ENCODE measurements at places on chromosomes 1 and 21.
A peak's percentile ranks its signal among the peaks of the same experiment; 100 is the strongest.

GRCh38 chr1:7232441-7233236 is 447.4 kb downstream of the CAMTA1 start:
- no peak for DNase-seq

GRCh38 chr1:15627343-15627988 is 10.2 kb downstream of the DDI2 start:
- no peak for DNase-seq

GRCh38 chr1:29626726-29627125 is 390.4 kb downstream of the PTPRU start:
- DNase-seq, result no peak

GRCh38 chr1:175576865-175577264 is 166.5 kb downstream of the TNR start:
- DNase-seq, result no peak

- DNase-seq, result no peak
Measured at GRCh38 chr1:47424336-47424982, 8.4 kb downstream of the FOXE3 start.

DNA sequence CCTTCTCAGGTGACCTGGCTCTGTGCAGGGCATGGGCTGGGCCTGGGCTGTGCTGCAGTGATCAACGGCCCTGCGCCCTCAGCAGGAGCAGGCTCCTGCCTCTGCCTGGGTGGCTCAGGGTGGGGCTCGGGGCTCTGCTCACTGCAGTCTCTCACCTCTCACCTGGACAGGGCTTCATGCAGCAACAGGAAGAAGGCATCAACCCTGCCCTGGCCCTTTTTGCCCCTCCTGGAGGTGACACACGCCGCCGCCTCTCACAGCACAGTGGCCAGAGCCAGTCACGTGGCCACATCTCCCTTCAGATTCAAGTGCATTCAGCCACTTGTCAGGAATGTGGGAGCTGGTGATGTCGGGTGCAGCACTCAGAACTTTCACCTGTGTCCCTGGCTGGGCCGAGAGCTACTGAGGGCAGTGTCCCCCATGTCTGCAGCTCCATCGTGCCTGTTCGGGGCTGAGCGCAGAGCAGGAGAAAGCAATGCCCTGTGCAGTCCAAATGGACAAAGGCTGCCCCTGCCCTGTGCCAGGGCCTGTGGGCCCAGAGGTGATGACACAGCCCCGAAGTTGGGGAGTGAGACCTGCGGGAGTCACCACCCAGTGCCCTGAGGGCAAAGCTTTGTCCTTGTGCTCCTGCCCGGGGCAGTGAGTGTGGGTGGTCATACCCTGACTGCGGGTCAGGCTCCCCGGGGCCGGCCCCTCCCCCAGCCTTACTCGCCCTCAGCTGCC is 314.0 kb downstream of the PTPRU start:
- DNase-seq, result no peak

DNA sequence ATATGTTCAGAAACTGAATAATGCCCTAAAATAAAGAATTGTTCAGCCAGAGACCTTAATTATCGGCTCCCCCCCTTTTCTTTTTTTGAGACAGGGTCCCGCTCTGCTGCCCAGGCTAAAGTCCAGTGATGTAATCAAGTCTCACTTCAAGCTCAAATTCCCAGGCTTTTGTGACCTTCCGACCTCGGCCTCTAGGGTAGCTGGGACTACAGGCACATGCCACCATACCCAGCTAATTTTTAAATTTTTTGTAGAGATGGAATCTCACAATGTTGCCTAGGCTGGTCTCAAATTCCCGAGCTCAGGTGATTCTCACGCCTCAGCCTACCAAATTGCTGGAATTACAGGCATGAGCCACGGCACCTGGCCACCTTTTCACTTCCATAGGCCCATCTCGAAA is 26.5 kb downstream of the TMCO1 start:
- DNase-seq, result no peak

DNA sequence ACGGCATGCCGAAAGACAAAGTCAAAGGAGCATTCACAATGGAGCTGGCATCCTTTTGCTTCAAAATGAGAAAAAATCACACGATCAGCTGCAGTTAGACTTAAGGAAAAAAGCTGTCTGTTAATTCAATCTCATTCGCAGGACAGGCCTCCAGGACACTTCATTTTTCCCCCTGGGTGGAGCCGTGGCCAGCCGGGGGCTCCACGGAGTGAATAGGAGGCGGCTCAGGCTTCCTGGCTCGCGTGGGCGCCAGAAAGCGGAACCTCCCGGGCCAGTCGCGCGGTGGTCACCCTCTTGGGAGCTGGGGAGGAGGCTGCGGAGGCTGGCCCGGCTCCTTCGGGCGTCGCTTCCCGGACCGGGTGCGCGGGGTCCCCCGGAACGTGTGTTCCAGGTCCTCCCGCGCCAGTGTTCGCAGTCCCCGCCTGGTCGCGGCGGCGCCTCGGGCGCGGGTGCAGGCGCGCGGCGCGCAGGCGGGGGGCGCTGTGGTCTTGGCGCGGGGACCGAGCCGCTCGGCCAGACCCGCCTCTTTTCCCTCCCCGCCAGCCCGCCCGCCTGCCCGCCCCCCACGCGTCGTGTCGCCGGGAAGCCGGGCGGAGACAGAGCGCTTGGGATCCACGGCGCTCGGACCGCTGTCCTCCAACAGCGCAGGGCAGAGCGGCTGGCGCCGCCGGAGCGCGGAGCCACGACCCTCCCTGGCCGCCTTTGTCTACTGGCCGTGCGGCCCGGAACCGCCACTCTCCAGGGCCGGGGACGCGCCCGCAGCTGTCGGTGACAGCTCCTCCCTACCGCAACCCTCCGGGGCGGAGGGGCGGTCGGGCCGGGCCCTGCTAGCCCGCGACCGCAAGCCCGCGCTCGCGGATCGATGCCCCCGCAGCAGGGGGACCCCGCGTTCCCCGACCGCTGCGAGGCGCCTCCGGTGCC is at the start of gene RHOU:
TSS of gene RHOU (plus strand) at position 599 of the 921 bp plus-strand sequence. CDS start at position 863, 264 bp downstream.
- DNase-seq, result peak; percentile 74

GRCh38 chr1:238779716-238780115 is 606.7 kb upstream of the CHRM3 start:
- DNase-seq, result no peak

GRCh38 chr1:24235921-24236788 is 49.1 kb upstream of the IFNLR1 start:
- peak; percentile 66 for DNase-seq

DNA sequence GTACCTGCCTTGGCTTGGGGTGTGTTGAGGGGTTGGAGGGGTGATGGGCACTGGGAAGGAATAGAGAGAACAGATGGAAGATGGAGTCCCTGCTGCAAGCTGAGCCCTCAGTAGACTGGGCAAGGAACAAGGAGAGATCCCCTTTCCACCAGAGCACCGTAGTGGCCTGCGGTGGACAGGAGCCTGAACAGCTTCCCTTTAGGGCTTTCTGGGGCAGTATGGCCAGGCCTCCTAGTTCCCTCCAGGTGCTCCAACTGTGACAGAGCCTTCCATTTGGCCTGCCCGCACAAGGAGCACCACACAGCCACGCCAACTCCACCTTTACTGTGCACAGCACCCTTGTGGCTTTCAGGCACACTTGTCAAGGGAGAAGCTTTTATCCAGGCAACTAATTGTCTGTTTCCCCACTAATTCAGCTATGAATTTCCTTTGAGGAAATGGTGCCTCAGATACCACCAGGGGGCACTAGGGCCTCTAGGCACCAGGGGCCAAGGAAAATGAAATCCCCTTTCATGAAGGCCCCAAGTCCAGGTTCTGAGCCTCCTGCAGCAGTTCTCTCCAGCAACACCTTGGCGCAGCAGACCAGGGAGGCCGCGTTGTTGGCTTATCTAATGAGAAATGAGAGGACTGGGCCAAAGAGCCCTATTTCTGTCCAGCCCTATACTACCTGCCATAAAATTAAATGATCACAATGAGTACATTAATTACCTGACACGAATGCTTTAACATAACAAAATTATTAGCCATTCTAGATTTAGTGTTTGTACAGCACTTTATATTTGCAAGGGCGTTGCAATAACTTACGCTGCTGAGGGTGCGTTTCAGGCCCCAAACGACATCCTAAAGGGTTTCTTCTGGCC is 23.1 kb upstream of the ERI3 start:
- peak; percentile 61 for DNase-seq

GRCh38 chr1:235851939-235852338 is 14.8 kb downstream of the LYST start:
- DNase-seq, result no peak

GRCh38 chr1:197178998-197179397 is 32.5 kb upstream of the ASPM start:
- no peak for DNase-seq

DNA sequence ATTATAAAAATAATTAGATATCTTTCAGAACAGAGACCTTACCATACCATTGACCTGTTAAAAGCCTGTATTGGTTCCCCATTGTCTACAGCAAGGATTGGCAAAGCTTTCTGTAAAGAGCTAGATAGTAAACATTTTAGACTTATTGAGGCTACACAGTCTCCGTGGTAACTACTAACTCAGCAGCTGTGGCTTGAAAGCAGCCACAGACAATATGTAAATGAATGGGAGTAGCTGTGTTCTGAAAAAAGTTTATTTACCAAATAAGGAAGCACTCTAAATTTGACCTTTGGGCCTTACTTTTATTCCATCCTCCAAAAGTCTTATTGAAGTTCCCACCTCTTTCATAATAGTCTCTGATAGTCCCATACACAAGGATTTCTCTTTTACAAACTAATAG is 39.7 kb downstream of the NUP210L start:
- DNase-seq, result no peak

GRCh38 chr1:60502506-60502905 is 428.9 kb upstream of the C1orf87 start:
- no peak for DNase-seq

- DNase-seq, result no peak
Measured at GRCh38 chr1:71587961-71588360, 507.1 kb upstream of the ZRANB2 start.

DNA sequence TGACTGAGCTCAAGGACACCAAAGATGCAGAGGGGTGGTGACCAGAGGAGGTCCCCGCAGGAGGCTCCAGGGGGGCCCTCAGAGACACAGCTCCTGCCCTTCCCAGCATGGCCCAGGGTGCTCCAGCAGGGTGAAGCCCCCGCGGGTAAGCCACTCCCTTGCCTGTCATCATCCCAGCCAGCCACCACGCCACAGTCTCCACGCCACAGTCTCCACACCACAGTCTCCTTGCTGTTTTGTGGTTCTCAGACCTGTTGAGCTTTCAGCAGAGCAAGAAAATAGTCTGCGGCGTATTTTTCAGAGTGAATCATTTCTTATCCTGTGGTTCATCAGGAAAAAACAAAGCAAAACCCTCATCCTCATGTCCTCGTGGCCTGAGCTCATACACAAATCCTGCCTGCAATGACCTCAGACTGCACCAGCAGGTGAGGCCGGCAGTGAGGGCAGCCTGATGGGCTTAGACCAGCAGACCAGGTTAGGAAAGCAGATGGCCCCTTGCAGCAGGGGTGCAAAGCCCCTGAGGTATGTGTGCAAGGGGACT is 25.7 kb upstream of the ABCG1 start:
- DNase-seq, result peak; percentile 71

- no peak for DNase-seq
Measured at GRCh38 chr1:93324486-93325464, 20.9 kb upstream of the DR1 start.

- no peak for DNase-seq
Measured at GRCh38 chr1:208227366-208227765, 16.8 kb downstream of the PLXNA2 start.

DNA sequence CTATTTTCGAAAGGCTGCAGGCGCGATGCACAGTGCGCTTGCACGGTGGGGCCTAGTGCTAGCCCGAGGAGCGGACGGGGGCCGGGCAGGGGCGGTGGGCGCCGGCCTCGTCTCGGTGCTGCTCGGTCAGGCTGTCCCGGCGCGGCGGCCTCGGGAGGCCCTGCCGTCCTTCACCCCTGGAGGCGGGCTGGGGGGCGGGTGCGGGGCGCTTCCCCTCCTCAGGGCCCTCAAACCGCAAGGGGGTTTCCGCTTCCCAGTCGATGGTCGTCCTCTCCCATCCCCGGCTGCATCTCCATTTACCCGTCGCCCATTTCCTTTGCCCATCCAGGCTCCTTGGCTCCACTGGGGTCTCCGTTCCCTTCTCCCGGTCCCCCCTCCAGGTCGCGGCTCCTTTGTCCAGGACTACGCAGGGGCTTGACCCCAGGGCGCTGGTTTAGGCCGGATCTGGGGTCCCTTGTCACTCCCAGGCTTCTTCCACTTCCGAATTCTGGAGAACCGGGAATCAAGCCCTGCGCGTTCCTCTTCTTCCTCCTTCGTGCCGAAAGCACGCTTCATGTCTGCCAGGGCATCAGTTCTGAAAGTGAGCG is 196.3 kb upstream of the LMO4 start:
- DNase-seq, result peak; percentile 19

DNA sequence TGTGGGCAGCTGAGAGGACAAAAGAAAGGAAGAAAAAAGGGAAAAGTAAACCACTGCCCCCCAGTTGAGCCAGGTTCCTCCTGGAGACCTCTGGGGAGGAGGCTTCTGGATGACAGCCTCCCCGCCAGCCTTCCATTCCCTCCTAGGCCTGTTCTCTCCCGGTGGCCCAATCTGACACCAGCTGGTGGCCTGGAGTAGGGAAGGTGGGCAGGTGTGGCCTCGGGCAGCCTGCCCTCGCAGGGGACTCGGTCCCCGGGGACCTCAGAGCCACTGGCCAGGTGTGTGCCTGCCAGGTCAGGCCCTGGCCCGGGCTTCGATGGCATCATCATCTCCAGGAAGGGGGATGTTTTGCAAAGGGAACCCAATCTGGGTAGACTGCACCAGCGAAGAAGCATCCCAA is 159.0 kb downstream of the CASZ1 start:
- DNase-seq, result no peak

DNA sequence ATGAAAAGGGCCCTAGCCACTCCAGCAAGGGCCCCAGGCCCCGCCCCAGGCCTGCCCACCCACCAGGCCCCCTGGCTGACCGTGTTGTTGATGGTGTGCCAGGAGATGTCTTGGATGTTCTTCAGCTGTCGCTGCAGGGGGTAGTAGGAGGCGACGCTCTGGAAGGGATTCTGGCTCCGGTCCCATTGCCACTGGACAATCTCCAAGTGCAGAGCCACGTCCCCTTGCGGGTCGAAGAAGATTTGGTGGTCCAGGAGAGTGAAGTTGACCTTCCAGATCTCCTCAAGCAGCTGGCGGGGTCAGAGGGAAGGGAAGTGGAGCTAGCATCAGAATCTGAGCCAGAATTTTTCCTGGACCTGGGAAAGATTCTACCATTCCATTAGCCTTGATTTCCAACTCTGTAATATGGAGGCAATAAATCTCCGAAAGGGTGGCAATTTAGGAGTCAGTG is 10.2 kb downstream of the TAS1R2 start:
- no peak for DNase-seq

DNA sequence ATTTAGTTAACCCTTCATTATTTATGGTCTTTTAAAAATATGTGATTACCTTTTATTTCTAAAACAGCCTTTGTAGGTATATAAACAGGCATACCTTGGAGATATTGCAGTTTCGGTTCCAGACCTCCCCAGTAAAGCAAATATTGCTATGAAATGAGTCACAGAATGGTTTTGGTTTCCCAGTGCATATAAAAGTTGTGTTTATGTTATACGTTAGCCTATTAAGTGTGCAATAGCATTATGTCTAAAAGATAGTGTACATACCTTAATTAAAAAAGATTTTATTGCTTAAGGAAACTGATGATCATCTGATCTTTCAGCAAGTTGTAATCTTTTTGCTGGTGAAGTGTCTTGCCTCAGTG is 44.1 kb downstream of the XCL2 start:
- DNase-seq, result no peak

- no peak for DNase-seq
Measured at GRCh38 chr1:33148615-33149014, 33.2 kb downstream of the TRIM62 start.

GRCh38 chr1:150068109-150068435 is 496 bp downstream of the VPS45 start:
- no peak for DNase-seq

- peak; percentile 57 for DNase-seq
Measured at GRCh38 chr1:41673378-41673777, 188.9 kb upstream of the EDN2 start.

- DNase-seq, result no peak
Measured at GRCh38 chr21:17693801-17694200, 81.1 kb upstream of the BTG3 start.
